Dermis microvascular lymphatic vessel endothelial cell (primary cell): ENCODE measurements at places on chromosomes 6 and 20. TPM values are rescaled to one million over a fixed set of nuclear protein-coding genes. Genes with fewer than 3 reads are reported as not detected.

SNAP91 gene
- 0.13 and 1.3 TPM in 2 replicates for total RNA-seq

TSBP1 gene
- not detected in 2 replicates for total RNA-seq

PDE7B gene
- total RNA-seq = 6.5 and 13.0 TPM in 2 replicates

PAK5 gene
- total RNA-seq = under 0.01 TPM in 2 replicates

SAPCD1 gene
- total RNA-seq = 2.0 and 3.3 TPM in 2 replicates

TOX2 gene
- 0.77 and 1.0 TPM in 2 replicates for total RNA-seq

MYBL2 gene
- 8.6 and 13.0 TPM in 2 replicates for total RNA-seq

DPPA5 gene
- not detected in 2 replicates for total RNA-seq

- no peak for DNase-seq
These were observed 30.8 kb downstream of the GSTA4 start for GRCh38 chr6:52964318-52964717.

GRCh38 chr6:169190144-169190584, 63.5 kb downstream of the THBS2 start:
- no peak for DNase-seq

DNA sequence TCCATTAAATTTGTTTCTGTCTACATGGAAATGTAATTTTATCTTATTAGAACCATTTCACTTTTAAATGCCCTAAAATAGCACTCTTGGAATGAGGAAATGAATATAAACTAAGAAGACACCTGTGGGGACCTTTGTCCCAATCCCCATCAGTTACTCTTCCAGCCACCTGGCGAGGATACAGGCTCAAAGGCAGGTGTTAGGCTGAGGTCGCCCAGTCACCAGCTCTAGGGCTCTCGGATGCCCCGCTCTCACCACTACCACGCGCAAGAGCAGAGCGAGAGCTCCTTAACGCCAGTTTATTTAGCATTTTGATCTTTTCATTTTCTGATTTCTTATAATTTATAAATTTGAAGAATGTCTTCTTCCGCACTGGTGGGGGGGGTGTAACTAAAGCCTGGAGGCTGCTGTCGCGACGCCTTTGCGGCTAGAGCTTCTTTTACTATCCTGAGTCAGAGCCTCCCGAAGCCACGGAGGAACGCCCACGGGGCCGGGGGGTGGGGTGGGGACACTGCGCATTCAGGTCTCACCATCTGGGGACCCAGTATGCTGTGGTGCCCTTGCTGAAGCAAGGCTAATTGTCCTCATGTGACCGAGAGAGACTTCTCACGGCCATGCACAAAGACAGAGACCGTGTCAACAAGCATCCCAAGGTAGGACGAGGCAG, 38.7 kb upstream of the AFDN start:
- no peak for DNase-seq

DNA sequence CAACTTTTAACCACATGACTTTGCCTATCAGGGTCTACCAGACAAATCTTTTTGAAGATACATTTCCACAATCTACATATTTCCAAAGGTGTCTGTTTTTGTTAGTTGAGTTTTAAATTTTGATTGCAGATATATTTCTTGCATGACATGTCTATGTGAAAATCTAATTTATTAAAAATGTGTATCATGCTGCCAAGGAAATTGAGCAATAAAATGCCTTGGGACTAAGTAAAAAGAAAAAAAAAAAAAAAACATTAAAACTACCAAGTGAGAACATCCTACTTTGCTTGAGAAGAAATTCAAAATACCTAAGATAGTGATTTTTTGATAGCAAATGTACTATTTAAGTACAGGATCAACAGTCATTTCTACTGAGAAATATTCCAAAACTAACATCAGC, 17.7 kb downstream of the SLC17A5 start:
- no peak for DNase-seq

- no peak for DNase-seq
These were observed 143.3 kb downstream of the UST start for GRCh38 chr6:148890096-148890495.

- DNase-seq = no peak
These were observed 36.3 kb downstream of the VTA1 start for GRCh38 chr6:142183351-142183750.

GRCh38 chr6:143054329-143054728, 6.4 kb upstream of the AIG1 start:
- no peak for DNase-seq

DNA sequence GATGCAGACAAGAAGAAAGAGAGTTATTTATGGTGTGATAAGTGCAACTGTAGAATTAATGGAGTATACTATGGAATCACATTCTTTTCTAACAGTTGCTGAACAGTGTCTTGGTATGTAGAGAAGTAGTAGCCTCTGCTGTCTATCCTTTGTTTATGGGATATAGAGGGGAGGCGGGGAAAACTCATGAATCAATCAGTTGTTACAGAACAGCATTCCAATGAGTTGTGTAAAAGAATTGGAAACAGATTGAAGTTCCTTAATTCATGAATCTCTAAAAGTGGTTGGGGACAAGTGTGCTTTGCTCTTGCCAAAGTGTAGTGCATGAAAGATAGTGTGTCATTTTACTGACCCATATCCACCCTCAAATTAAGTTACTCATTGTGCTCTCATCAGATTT, 77.7 kb downstream of the FLRT3 start:
- no peak for DNase-seq

GRCh38 chr6:106163446-106163965, 77.4 kb downstream of the PRDM1 start:
- DNase-seq = no peak

- no peak for DNase-seq
These were observed at the start of gene IL20RA for GRCh38 chr6:137044366-137045221. Gene IL20RA, minus strand, starts transcription at chr6:137044965. Its CDS starts 237 bp downstream, at chr6:137044728.

DNA sequence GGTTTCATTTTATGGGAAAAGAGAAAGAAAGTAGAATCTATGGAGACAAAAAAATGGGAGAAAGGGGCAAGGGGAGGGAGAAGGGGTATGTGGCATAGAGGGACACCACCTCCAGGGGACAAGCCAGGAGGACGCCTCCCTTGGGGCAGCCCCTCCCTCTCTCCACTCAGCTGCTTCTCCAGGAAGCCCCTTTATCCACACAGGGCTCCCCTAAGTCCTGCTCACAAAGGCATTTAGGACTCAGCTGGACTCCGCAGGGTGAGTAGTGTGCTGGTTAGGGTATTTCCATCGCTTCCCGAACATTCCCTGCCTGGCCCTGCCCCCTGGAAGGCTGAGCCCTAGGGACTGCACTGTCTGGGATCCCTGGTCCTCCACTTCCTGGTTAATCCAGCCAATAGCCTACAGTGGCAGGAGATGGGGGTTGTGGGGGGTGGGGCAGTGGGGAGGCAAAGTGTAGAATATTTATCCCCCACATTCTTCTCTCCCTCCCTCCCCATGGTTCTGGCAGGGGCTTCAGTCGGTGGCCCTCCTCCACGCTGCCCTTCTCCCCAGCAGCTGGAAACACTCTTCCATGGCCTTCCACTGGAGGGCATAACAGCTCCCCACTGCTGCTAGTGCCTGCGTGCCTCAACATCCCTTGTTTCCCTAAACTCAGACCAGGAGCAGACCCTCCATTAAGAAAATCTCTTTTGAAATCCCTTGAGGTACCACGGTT, 84.8 kb downstream of the SNX5 start:
- no peak for DNase-seq

GRCh38 chr20:48052475-48052835, 267.2 kb upstream of the SULF2 start:
- DNase-seq = peak; percentile 65

DNA sequence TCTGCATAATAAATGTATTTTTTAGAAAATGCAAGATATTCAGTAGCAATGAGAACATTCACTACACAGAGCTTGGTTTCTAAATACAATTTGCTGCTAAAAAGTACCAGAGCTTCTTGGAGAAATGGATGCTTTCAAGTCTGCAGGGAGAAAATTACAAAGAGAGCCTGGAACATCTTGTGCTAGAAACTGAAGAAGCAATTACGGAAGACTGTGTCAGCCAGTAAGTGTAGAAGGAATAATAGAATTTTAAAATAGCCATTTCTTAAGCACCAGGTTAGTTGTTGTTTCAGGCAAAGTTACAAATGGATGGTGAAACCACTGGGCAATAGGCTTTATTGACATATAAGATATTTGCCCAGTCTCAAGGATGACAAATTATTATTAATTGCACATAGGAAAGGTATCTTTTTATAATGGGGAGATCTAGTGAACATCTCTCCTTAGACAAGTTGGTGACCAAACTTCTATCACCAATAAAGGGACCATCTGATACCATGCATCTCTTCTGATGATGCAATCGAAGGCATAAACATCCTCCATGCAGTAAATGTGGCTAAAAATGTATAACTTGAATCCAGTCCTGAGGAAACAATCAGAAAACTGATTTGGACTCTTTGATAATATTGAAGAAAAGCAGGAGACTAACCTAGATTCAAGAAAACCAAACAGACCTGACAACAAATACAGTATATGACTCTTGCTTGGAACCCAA, 81.7 kb downstream of the ARHGAP18 start:
- DNase-seq = no peak

GRCh38 chr20:63311833-63312243, 18.9 kb downstream of the COL20A1 start:
- no peak for DNase-seq

DNA sequence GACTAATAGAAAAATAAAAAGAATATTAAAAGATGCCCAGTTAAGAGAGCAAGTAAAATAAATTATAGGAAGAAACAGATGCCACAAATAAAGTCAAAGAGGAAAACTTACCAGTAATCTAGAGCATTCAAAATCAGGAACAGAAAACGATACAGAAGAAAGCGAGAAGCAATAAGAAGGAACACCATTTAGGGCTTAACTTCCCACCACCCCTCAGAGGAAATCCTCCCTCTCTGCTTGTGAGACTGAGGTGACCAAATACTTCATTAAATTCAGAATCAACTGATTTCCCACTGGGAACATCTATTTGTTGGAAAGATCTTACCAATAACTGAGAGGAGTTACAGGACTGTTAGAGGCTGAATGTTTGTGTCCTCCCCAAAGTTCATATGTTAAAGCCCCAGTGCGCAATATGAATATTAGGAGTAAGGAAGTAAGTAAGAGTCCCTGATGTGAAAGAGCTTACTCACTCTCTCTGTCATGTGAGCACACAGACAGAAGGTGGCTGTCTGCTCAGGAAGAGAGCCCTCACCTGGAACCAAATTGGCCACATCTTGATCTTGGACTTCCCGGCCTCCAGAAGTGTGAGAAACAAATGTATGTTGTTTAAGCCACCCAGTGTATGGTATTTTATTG, 19.5 kb downstream of the KATNA1 start:
- DNase-seq = no peak

GRCh38 chr20:4663553-4663952, 58.2 kb upstream of the PRND start:
- DNase-seq = no peak

DNA sequence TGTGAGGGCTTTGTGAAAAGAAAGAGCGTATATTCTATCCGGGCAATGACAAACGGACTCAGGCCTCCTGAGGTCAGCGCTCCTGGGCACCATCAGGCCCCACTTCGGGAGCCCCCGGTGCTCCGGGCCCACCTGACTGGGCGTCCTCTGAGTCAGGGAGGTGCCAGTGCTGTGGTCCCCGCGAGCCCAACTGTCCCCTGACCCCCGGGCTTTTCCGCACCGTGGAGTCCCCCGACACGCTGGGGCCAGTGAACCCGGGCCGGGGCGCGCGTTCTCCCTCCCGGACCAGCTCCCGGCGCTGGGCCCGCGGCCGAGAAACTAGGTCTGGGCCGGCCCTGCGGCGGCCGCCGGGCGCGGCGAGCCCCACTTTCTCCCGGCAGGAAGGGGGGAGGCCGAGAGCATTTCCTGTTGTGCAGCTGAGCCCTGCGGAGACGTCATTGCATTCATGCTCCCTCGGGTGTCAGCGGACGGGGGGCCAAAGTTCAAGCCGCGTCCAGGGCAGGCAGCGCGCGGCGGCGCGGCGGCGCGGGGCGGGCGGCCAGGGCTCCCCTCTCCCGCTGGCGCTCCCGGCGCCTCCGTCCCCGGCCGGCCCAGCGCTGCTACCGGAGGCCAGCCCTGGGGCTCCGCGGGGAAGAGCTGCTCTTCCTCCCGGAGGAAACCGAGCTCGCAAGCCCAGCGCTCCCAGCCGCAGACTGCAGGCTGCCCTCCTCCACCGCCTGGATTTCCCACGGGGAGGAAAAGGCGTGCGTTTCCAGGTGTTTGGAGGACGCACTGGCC, 18.3 kb downstream of the HIVEP2 start:
- DNase-seq = peak; percentile 74

DNA sequence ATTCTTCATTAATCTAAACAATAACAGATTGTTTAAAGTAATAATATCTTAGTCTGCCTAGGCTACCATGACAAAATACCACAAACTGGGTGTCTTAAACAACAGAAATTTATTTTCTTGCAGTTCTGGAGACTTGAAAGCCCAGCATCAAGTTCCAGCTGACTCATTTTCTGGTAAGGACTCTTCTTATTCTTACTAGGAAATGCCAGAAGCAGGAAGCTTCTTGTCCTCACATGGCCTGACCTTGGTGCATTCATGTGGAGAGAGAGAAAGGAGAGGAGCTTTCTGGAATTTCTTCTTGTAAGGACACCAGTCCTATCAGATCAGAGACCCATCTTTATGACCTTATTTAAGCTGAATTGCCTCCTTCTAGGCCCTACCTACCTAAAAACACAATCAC, 110.5 kb downstream of the ANKRD60 start:
- no peak for DNase-seq

GRCh38 chr6:36625158-36625919, 31.2 kb downstream of the SRSF3 start:
- no peak for DNase-seq

- no peak for DNase-seq
These were observed 11.4 kb downstream of the FAM184A start for GRCh38 chr6:119067091-119067490.

DNA sequence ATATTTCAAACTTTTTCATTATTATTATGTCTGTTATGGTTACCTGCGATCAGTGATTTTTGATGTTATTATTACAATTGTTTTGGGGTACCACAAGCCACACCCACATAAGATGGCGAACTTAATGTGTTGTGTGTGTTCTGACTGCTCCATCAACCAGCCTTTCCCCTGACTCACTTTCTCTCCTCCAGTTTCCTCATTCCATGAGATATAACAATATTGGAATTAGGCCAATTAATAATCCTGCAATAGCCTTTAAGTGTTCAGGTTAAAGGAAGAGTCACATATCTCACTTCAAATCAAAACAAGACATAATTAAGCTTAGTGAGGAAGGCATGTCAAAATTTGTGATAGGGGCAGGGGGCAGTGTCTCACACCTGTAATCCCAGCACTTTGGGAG, 16.3 kb upstream of the POPDC3 start:
- no peak for DNase-seq

DNA sequence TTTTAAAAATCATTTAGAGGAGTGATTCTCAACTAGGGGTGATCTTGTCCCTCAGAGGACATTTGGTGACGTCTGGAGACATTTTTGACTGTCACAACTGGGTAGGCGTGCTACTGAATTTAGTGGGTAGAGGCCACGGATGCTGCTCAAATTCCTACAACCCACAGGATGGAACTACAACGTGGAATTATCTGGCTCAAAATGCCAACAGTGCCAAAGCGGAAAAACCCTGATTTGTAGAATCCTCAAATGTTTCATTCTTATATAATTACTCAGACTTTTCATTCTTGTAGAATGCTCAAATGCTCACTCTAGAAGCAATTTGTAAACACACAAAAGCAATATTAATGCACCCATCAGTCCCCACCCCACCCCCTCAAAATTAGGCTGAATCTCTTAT, 229.8 kb downstream of the ZMYND8 start:
- DNase-seq = no peak
